ENCODE measurements at places on chromosomes 11 and 22.

DNA sequence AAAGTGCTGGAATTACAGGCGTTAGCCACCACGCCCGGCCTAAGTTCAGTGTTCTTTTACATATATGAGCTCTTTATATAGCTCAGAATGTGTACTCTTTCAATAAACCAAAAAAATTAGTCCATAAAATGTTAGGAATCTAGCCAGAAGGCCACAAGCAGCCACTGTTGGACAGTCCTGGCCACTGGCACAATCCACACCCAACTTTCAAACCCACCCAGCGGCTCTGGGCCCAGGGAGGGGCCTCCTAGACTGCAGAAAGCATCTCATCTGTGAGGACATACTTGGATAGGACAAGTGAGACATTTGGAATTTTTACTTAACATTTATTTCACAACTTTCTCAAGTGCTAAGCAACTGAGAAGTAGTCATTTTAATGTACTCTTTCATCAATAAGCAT is 6.4 kb downstream of the PACSIN2 start:
- DNase-seq = no peak

DNA sequence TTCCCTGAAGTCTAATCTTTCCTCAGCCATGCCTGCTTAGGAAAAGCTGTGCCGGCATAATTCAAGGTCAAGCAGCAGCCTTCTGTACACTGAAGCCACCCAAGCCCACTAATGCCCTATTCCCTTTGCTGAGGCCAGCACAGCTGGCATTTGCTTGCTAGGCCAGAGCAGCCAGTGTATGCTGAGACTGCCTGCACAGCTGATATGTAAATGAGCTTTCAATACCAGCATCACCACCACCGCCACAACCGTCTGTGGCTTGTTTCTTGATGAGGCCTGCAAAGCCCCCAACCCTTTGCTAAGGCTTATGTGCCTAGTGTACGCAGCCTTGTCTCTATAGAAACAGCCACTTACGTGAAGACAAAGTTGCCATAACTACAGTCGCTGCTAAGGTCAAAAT is 56.3 kb upstream of the TNRC6B start:
- peak; percentile 5 for DNase-seq

- DNase-seq = no peak
Observed at GRCh38 chr22:23787600-23787896, 782 bp downstream of the SMARCB1 start.

GRCh38 chr11:134125507-134125906 is 56.6 kb downstream of the JAM3 start:
- DNase-seq = no peak

DNA sequence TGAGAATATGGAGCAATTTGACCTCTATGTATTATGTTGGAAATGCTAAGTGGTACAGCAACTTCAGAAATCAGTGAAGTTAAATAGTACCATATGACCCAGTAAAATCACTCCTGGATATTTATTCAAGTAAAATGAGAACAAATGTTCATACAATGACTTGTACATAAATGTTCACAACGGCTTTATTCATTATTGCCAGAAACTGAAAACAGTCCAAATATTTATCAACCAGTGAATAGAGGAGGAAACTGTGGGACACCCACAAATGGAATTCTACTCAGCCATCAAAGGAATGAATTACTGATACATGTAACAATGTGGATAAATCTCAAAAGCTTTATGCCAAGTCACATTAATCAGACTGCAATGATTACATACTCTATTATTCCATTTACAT is 416.3 kb downstream of the AASDHPPT start:
- no peak for DNase-seq

DNA sequence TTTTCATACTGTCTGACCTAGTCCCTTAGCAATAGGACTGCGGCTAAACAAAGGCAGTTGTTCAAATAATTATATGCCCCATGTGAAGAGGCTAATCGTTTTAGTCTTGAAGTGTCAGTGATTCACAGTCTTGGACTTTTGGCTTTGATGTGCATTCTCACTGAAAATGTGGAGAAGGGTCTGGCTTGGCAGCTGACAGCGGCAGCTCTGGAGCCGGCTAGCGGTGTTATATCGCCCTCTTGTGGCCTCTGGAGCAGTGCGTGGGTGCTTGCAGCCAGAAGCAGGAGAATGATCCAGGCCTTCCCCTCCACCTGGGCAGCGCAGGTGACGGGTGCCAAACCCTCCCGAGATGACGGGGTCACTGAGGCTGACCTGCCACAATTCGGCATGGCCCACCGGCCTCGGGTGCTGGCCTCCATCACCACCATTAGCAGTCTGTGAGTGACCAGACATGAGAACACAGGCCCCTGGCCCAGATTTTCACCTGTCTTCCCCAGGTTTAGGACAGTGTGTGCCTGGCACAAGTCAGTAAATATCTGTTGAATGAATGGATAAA is 90.3 kb upstream of the PITPNB start:
- peak; percentile 69 for DNase-seq

GRCh38 chr22:39240831-39241793 is 3.7 kb downstream of the PDGFB start:
- peak; percentile 54 for DNase-seq

GRCh38 chr11:68138237-68138636 is 17.0 kb upstream of the CHKA start:
- no peak for DNase-seq

- DNase-seq = no peak
Observed at GRCh38 chr11:78828676-78829075, 254.0 kb upstream of the NARS2 start.

GRCh38 chr11:11667056-11667455 is 45.3 kb upstream of the GALNT18 start:
- no peak for DNase-seq

DNA sequence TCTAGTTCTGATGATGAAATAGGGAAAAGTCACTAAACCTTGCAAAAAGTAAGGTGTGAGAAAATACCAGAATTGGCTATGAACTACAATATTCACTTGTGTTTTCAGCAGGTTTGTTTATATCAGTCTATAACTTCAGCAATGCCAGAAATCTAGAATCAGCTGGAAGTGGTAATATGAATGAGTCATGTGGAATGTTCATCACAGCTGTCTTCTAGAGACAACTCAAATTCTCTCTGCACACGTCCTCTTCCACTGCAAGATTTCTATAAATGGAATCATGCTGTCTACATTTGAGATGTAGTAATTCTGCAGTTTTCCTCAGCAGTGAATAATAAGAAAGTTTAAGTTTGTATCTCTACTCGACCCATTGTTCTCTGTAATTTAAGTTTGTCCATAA is 89.9 kb downstream of the OR4A15 start:
- no peak for DNase-seq

GRCh38 chr11:134464196-134464595 is 52.2 kb upstream of the B3GAT1 start:
- no peak for DNase-seq

GRCh38 chr22:26047920-26048319 is 121.3 kb upstream of the SEZ6L start:
- DNase-seq = no peak

DNA sequence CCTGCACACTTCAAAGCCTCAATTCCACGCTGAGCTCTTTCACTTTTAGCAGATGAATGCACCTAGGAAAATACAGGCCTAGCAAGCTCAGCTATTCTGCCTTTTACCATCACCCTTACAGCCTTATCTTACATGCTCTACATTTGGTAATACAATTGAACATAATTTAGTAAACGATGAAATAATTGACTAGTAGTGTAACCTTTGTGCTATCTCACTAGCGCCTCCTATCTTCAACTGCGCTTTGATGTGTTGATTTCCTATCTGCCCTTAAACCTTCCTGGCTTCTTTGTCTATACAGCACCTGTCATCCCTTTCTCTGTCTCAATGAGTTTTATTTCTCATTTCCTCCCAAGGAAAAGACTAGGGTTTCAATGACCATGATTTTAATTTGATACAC is 149.7 kb downstream of the LRRC4C start:
- DNase-seq = no peak

DNA sequence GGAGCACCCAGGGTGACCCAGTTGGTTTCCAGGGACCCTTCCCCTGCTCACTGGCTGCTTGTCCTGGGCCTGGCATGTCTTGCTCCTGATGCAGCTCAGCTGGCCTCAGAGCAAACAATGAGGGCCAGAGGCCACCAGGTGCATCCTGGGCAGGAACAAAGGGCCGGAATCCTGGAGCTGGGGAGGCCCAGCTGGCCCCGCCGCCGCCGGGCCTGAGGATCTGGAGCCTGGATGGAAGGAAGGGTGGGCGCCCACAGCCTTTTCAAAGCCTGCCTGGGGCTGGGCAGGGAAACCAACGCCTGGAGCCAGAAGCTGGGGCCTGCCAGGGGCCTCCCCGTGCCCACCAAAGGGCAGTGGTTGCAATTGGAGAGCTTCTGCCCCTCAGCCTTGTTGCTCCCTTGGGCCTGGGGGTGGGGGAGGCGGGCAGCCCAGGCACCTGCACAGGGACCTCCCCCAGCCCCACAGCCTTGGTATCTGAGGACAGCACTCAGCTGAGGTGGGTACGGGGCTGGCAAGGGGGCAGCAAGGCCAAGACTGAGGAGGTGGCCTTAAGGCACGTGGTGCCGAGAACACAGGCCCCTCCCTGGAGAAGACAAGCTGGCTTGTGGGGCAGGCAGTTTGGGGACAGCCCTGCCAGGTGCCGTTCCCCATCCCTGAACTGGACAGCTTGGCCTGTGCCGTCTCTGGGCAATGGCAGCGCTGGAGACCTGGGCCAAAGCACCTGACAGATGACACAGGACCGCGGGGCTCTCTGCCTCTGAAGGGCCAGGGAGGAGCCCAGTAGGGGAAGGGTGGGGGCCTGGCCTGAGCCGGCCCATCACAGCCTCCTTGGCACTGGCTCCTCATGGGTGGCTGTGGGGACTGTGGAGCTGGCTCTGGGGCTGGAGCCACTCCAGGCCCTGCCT is 7.1 kb upstream of the ADORA2A start:
- DNase-seq = no peak

GRCh38 chr11:65699306-65699705 is 12.7 kb upstream of the KAT5 start:
- DNase-seq = no peak

DNA sequence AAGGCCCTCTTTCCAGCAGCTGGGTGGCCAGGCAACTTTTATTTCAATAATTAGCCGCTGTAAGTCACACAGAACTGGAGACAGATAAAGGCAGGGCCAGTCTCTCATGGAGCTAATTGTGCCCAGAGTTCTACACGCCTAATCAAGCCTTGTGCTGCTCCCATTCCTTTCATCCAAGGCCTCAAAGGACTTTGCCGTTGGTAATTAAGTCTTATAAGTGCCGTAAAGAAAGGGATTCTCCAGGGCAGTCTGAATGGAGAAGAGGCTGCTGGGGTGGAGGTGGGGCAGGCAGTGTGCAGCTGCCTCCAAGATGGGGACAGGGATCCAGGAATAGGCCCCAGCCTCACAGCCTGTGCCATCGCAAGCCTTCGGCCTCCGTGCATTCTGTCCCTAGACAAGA is 357.9 kb downstream of the TENM4 start:
- no peak for DNase-seq

DNA sequence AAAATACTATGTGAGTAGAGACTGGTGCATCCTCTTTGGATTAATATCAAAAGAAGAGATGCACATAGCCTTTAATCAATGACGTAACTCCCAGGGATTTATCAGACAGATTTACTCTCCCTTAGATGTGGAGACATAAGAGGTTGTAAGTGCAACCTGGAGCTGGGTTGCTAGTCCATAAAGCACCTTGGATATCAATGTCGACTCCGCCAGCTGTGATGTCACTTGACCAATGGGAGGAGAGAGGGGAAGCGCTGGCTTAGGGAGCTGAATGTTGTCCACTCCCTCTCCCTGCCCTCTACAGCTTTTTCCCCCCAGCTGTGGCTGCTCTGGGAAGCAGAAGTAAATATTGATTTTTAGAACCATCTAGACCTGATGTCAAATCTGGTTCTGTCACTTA is 28.9 kb upstream of the TMEM86A start:
- no peak for DNase-seq

DNA sequence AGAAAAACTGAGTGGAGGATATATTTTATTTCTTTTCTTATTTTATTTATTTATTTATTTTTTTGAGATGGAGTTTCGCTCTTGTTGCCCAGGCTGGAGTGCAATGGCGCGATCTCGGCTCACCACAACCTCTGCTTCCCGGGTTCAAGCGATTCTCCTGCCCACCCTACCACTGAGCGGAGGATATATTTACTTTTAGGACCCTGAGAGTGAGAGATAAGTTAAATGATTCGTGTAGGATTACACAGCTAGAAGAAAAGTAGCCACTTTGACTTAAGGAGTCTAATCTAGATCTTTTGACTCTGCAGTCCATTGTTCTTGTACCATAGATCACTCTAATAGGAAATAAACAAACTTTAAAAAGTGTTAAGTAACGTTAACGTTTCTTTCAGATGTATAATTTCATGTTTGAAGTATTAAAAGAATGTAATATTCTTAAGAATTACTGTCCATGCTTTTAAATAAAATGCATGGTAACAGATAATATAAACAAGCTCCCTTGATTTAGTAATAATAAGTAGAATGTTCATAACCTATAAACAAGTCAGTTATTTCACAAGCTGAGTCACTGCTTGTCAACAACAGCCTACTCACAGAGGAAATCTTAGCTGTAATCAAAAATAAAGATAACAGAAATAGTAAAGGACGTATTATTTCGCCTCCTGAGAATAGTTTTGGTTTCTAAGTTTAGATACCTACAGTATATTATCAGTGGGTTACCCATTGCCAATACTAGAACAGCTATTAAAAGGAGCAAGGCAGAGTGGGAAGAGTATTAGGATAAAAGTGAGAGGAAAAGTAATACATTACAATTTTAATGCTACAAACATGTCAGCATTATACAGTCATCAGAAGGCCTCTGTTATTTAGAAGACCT is 18.6 kb downstream of the USP47 start:
- DNase-seq = no peak

DNA sequence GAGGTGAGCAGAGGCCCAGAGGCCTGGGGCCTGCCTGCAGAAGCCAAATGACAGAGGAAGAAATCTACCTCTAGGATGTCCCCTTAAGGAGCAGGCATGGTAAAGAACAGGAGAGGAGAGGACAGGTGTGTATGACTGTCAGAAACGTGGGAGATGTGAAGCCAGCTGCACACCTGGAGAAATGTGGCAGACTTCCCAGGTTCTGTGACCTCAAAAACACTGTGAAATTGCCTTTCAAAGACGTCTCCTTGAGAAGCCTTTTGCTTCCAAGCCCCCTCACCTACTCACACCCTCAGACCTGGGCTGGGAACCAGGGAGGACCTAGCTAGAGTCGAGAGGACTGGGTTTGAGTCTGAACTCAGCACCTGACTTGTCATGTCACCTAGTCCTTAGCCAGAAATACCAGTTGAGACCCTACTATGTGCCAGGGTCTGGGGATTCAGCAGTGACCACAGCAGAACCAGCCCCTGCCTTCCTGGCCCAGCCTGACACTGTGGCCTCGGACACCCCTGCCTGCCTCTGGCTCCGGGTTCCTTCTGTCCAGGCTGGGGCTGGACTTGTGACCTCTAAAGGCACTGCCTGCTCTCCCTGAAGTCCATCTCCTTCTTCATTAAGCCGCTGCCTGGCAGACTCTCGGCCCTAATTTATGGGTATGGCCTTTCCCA is 5.6 kb downstream of the TPBGL start:
- DNase-seq = no peak

DNA sequence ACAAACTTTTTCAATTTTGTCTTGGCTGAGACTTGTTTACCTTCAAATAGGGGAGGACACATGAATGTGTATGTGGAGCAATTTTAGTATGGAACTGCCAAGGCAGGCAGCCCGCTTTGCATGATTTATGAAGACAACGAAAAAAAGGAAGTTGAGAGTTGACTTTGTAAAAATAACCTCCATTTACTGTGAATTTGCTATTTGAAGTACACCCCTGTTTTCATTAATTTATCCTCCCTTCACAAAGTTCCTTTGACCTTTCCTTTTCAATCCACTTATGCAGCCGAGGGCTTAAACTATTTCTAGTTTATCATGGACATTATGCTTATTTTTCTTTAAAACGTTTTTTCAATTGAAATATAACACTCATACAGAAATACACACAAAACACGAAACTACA is 369.6 kb upstream of the CADM1 start:
- no peak for DNase-seq

All from CD4-positive, alpha-beta T cell treated with Interleukin-15 for 4 hours (primary cell).